ENCODE measurements at places on chromosomes 1 and 21. TPM values are rescaled to one million over a fixed set of nuclear protein-coding genes. Genes with fewer than 3 reads are reported as not detected.

The OR2T11 gene
- polyA plus RNA-seq = not detected

- no peak for DNase-seq
- no peak overlapping the region for H3K4me3 ChIP-seq
- no peaks in the 10 kb centered on the region for H3K36me3 ChIP-seq
- no peak overlapping the region for H3K27ac ChIP-seq
- no peaks in the 10 kb centered on the region for H3K27me3 ChIP-seq
- no peaks in the 10 kb centered on the region for H3K4me1 ChIP-seq
Observed at GRCh38 chr21:21481239-21481638, 483.0 kb downstream of the NCAM2 start.

GRCh38 chr1:46466477-46467182, 23.0 kb upstream of the DMBX1 start:
- no peaks in the 10 kb centered on the region for H3K27me3 ChIP-seq
- H3K4me3 ChIP-seq = peak overlapping the region; percentile 16
- H3K4me1 ChIP-seq = peaks cover 5% of the 10 kb centered on the region
- no peak overlapping the region for H3K27ac ChIP-seq

- no peak for DNase-seq
- H3K4me1 ChIP-seq = no peaks in the 10 kb centered on the region
- no peaks in the 10 kb centered on the region for H3K36me3 ChIP-seq
Observed at GRCh38 chr1:65844821-65845534, 52.3 kb downstream of the PDE4B start.

The NBPF3 gene
- 7.8 TPM for polyA plus RNA-seq

GRCh38 chr1:15431571-15431948, 6.7 kb upstream of the CTRC start:
- no peak overlapping the region for H3K27ac ChIP-seq
- H3K4me1 ChIP-seq = no peaks in the 10 kb centered on the region
- no peaks in the 10 kb centered on the region for H3K27me3 ChIP-seq
- peaks cover 2% of the 10 kb centered on the region for H3K36me3 ChIP-seq

- H3K27ac ChIP-seq = no peak overlapping the region
- H3K4me3 ChIP-seq = no peak overlapping the region
- H3K4me1 ChIP-seq = no peaks in the 10 kb centered on the region
- no peak for DNase-seq
- no peaks in the 10 kb centered on the region for H3K27me3 ChIP-seq
Observed at GRCh38 chr1:147266381-147266780, 23.9 kb downstream of the CHD1L start.

The WNT9A gene
- not detected for polyA plus RNA-seq

- no peaks in the 10 kb centered on the region for H3K27me3 ChIP-seq
- DNase-seq = no peak
- H3K4me3 ChIP-seq = no peak overlapping the region
- no peaks in the 10 kb centered on the region for H3K4me1 ChIP-seq
Observed at GRCh38 chr1:209653915-209654351, 1.7 kb upstream of the LAMB3 start.

The PRKACB gene
- 95.0 TPM for polyA plus RNA-seq

- no peak overlapping the region for H3K4me3 ChIP-seq
- no peaks in the 10 kb centered on the region for H3K36me3 ChIP-seq
Observed at GRCh38 chr1:4137621-4138415, 237.7 kb upstream of the C1orf174 start.

GRCh38 chr21:18812308-18812707, 408.7 kb upstream of the TMPRSS15 start:
- DNase-seq = no peak
- H3K4me3 ChIP-seq = no peak overlapping the region
- H3K27ac ChIP-seq = no peak overlapping the region
- no peaks in the 10 kb centered on the region for H3K4me1 ChIP-seq
- no peaks in the 10 kb centered on the region for H3K36me3 ChIP-seq

The LCE1C gene
- not detected for polyA plus RNA-seq

GRCh38 chr1:10514490-10515235, 39.9 kb downstream of the PEX14 start:
- no peaks in the 10 kb centered on the region for H3K36me3 ChIP-seq
- H3K27me3 ChIP-seq = no peaks in the 10 kb centered on the region
- no peak for DNase-seq
- H3K27ac ChIP-seq = no peak overlapping the region
- H3K4me1 ChIP-seq = peaks cover 78% of the 10 kb centered on the region
- no peak overlapping the region for H3K4me3 ChIP-seq

- H3K4me1 ChIP-seq = no peaks in the 10 kb centered on the region
- H3K36me3 ChIP-seq = peaks cover 1% of the 10 kb centered on the region
- no peak overlapping the region for H3K27ac ChIP-seq
- peak; percentile 6 for DNase-seq
- H3K27me3 ChIP-seq = no peaks in the 10 kb centered on the region
- no peak overlapping the region for H3K4me3 ChIP-seq
Observed at GRCh38 chr1:88800382-88801051, 90.8 kb downstream of the GTF2B start.

DNA sequence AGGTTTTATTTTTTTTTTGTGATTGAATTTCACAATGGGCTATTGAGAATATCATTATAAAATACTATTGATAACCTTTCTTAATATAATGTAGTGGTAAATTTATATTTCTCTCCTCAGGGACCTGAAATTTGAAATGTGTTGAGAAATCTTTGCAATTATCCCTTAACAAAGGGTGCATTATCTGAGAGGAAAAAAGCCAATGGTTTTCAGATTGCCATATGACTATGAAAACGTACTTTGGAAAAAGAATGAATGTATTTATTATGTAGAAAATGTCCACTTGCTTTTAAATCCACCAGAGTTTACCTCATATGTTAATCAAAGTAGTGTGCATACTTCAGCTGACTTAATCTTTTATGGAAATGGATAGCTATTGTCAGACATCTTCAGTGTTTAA, 441.1 kb downstream of the AMY1C start:
- no peak overlapping the region for H3K4me3 ChIP-seq
- no peaks in the 10 kb centered on the region for H3K4me1 ChIP-seq
- no peaks in the 10 kb centered on the region for H3K27me3 ChIP-seq
- DNase-seq = no peak

The DENND2C gene
- 0.89 TPM for polyA plus RNA-seq

The LCE2B gene
- not detected for polyA plus RNA-seq

GRCh38 chr21:15282665-15283064, 217.9 kb upstream of the NRIP1 start:
- H3K4me3 ChIP-seq = no peak overlapping the region
- H3K27me3 ChIP-seq = no peaks in the 10 kb centered on the region
- H3K27ac ChIP-seq = no peak overlapping the region
- H3K36me3 ChIP-seq = no peaks in the 10 kb centered on the region

The LAMC2 gene
- not detected for polyA plus RNA-seq

The SPRR1B gene
- not detected for polyA plus RNA-seq

The BRINP2 gene
- polyA plus RNA-seq = not detected

GRCh38 chr1:6601923-6602668, 573 bp downstream of the KLHL21 start:
- H3K4me3 ChIP-seq = peak overlapping the region; percentile 98
- peak overlapping the region; percentile 94 for H3K27ac ChIP-seq
- peaks cover 14% of the 10 kb centered on the region for H3K36me3 ChIP-seq
- H3K27me3 ChIP-seq = no peaks in the 10 kb centered on the region
- peak; percentile 37 for DNase-seq

- no peak overlapping the region for H3K27ac ChIP-seq
- no peaks in the 10 kb centered on the region for H3K4me1 ChIP-seq
- no peaks in the 10 kb centered on the region for H3K36me3 ChIP-seq
- H3K4me3 ChIP-seq = no peak overlapping the region
Observed at GRCh38 chr1:210815641-210816550, 318.1 kb downstream of the KCNH1 start.

GRCh38 chr1:26452459-26453183, 19.6 kb upstream of the HMGN2 start:
- no peak overlapping the region for H3K4me3 ChIP-seq
- peaks cover 32% of the 10 kb centered on the region for H3K36me3 ChIP-seq
- no peaks in the 10 kb centered on the region for H3K4me1 ChIP-seq
- no peak for DNase-seq
- no peak overlapping the region for H3K27ac ChIP-seq
- H3K27me3 ChIP-seq = no peaks in the 10 kb centered on the region

DNA sequence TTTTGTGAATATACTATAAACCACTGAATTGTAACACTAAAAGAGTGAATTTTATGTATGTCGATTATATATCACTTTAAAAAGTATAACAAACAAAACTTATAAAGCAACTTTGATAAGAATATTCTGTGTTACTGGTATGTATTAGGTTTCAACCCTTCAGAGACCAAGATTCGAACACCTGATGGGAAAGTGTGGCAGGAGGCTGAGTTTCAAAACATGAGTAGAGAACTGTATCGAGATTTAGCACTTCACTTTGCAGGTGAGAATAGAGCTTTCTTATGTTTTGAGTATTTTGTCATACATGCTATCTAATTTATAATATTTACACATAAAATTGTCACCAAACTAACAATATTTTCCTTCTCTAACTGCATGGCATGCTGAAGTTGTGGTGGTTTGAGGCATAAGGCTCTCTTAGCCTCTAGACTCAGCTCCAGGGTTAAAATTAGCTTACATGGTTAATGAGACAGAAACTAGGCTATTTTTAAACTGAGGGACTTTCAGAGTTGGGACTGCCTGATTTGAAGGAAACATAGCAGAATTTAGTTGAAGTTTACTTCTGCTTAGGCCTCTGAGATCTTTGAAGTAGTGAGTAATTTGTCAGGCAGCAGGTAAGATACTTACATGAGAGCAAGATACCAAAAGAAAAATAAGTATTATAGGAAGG, 48.6 kb downstream of the CEP350 start:
- peaks cover 41% of the 10 kb centered on the region for H3K36me3 ChIP-seq
- H3K27ac ChIP-seq = no peak overlapping the region
- no peak overlapping the region for H3K4me3 ChIP-seq
- no peaks in the 10 kb centered on the region for H3K4me1 ChIP-seq
- no peak for DNase-seq

- H3K4me3 ChIP-seq = no peak overlapping the region
- no peaks in the 10 kb centered on the region for H3K27me3 ChIP-seq
- H3K4me1 ChIP-seq = no peaks in the 10 kb centered on the region
- H3K36me3 ChIP-seq = no peaks in the 10 kb centered on the region
Observed at GRCh38 chr1:43602990-43603389, 47.0 kb upstream of the KDM4A start.

- DNase-seq = no peak
- no peak overlapping the region for H3K27ac ChIP-seq
- H3K4me1 ChIP-seq = no peaks in the 10 kb centered on the region
- no peak overlapping the region for H3K4me3 ChIP-seq
Observed at GRCh38 chr1:83960669-83961277, 38.2 kb downstream of the TTLL7 start.

The UBXN10 gene
- 0.03 TPM for polyA plus RNA-seq

- no peak overlapping the region for H3K4me3 ChIP-seq
Observed at GRCh38 chr21:38843806-38844503, 38.2 kb downstream of the ETS2 start.

DNA sequence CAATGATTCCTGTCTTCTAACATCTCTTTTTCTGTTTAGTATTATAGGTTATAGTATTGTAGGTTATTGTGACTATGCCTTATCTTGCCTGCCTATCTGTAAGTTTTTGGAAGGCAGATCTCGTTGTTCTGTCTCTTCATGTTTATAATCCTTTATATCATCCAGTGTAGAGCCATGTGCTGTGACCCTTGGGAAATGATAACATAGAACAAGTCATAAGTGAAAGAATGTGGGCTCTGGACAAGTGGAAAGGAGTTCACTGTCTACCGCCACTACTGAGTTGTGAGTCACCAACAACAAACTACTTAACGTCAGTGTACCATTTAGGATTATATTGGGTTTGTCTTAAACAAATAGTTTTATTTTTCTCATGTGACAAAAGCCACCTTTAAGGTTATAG, 139.3 kb downstream of the LYPLAL1 start:
- H3K36me3 ChIP-seq = no peaks in the 10 kb centered on the region
- no peaks in the 10 kb centered on the region for H3K27me3 ChIP-seq
- DNase-seq = no peak
- H3K27ac ChIP-seq = no peak overlapping the region

The NCSTN gene
- polyA plus RNA-seq = 69.2 TPM

- no peak overlapping the region for H3K4me3 ChIP-seq
- H3K27me3 ChIP-seq = no peaks in the 10 kb centered on the region
- H3K36me3 ChIP-seq = no peaks in the 10 kb centered on the region
- no peak overlapping the region for H3K27ac ChIP-seq
- peaks cover 9% of the 10 kb centered on the region for H3K4me1 ChIP-seq
Observed at GRCh38 chr1:156291226-156292061, 4.0 kb downstream of the GLMP start.

DNA sequence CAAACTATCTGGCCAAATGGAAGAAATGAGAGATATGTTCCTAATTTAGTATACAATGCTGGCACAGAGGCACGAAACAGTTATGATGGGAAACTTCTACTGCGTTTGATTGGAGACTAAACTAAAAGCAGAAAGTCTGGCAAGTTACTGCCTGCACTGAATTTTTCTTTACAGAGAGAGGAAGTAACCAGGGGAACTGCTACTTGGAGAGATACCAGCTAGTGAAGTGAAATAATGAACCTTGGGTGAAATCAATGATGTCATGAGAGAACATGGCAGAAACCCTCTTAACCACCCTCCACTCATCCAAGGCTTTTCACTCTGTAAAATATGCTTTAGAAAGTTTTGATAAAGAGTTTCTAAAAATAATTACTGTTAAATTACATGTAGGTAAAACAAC, 29.3 kb downstream of the NIBAN1 start:
- DNase-seq = no peak
- no peak overlapping the region for H3K27ac ChIP-seq
- no peaks in the 10 kb centered on the region for H3K4me1 ChIP-seq
- no peaks in the 10 kb centered on the region for H3K36me3 ChIP-seq
- H3K4me3 ChIP-seq = no peak overlapping the region
- no peaks in the 10 kb centered on the region for H3K27me3 ChIP-seq

The L1TD1 gene
- not detected for polyA plus RNA-seq

- no peak overlapping the region for H3K4me3 ChIP-seq
- no peaks in the 10 kb centered on the region for H3K4me1 ChIP-seq
- no peak for DNase-seq
- no peaks in the 10 kb centered on the region for H3K27me3 ChIP-seq
- no peak overlapping the region for H3K27ac ChIP-seq
Observed at GRCh38 chr1:46221749-46222148, 18.6 kb downstream of the LURAP1 start.

DNA sequence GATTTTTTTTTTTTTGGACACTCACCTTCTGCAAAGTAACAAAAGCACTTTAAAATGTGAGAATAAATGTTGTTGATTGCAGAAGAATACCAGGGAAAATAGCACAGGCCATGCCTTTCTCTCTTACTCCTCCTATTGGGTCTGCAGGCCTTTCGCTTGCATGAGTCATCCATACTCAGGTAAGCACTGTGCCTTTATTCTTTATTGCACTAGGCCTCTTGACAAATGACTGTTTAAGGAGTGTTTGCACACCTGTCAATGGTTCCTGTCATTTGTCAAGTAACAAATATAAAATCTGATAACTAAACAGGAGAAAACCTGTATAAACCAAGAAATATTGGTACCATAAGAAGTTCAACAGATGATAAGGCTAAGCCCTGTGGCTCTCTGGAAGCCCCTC, 106.5 kb downstream of the RGS7 start:
- H3K27ac ChIP-seq = no peak overlapping the region
- no peak overlapping the region for H3K4me3 ChIP-seq
- no peaks in the 10 kb centered on the region for H3K36me3 ChIP-seq
- H3K27me3 ChIP-seq = no peaks in the 10 kb centered on the region

The C4BPB gene
- polyA plus RNA-seq = 0.60 TPM

Measured in naive thymus-derived CD4-positive, alpha-beta T cell (primary cell).